ENCODE measurements at places on chromosomes 3 and 15.

DNA sequence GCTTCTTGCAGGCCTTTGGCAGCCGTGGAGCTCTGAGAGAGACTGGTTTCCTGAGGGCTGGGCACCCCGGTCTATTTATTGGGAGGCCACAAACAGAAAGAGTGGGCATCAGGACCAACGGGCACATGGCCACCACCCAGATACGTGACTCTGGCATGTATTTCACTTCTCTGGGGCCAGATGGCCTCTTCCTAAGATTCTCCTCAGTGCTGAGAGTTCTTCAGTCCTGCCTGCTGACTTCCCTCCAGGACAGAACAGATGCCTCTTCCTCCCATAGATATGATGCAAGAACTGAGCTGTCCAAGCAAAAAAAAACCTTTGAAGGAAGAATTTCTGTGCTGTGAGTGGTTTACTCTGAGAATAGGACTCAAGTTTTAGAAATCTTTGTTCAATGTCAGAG lies 107.7 kb downstream of the IGF2BP2 start:
- DNase-seq: no peak

- DNase-seq: no peak
Measured at GRCh38 chr3:48411606-48412374, 18.1 kb downstream of the PLXNB1 start.

- no peak for DNase-seq
Measured at GRCh38 chr3:95670765-95671164, 1143.6 kb upstream of the EPHA6 start.

GRCh38 chr3:57556459-57557084 lies 498 bp downstream of the PDE12 start:
- DNase-seq: no peak

GRCh38 chr15:101646672-101647071 lies 5.5 kb downstream of the TM2D3 start:
- no peak for DNase-seq
